ENCODE measurements at places on chromosomes 1 and 21.

GRCh38 chr1:96833376-96833775, 111.8 kb downstream of the PTBP2 start:
- no peaks in the 10 kb centered on the region for H3K27me3 ChIP-seq
- no peak overlapping the region for H3K27ac ChIP-seq
- H3K4me1 ChIP-seq: peaks cover 10% of the 10 kb centered on the region
- no peak for DNase-seq
- no peak overlapping the region for H3K4me3 ChIP-seq

GRCh38 chr1:29488086-29488793, 251.9 kb downstream of the PTPRU start:
- H3K36me3 ChIP-seq: no peaks in the 10 kb centered on the region
- no peak overlapping the region for H3K4me3 ChIP-seq
- H3K4me1 ChIP-seq: no peaks in the 10 kb centered on the region
- H3K27ac ChIP-seq: no peak overlapping the region

DNA sequence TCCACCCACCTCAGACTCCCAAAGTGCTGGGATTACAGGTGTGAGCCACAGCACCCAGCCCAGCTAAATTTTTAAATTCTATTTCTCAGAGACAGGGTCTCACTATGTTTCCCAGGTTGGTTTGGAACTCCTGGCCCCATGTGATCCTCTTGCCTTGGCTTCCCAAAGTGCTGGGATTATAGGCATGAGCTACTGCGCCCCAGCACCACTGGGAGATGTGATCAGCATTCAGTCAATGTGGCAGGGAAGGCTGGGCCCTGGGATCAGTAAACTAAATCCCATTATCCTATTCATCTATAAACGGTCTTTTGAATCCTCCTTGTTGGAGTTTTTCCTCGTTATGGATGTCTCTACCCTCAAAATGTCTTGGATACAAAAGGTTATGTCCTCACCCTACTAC, 113.5 kb downstream of the PGBD5 start:
- no peaks in the 10 kb centered on the region for H3K27me3 ChIP-seq
- H3K4me3 ChIP-seq: no peak overlapping the region
- no peak overlapping the region for H3K27ac ChIP-seq
- no peaks in the 10 kb centered on the region for H3K36me3 ChIP-seq

GRCh38 chr1:10861822-10862221, 65.4 kb upstream of the CASZ1 start:
- H3K4me3 ChIP-seq: no peak overlapping the region
- no peak overlapping the region for H3K27ac ChIP-seq
- no peaks in the 10 kb centered on the region for H3K36me3 ChIP-seq
- no peaks in the 10 kb centered on the region for H3K4me1 ChIP-seq
- peaks cover 35% of the 10 kb centered on the region for H3K27me3 ChIP-seq

DNA sequence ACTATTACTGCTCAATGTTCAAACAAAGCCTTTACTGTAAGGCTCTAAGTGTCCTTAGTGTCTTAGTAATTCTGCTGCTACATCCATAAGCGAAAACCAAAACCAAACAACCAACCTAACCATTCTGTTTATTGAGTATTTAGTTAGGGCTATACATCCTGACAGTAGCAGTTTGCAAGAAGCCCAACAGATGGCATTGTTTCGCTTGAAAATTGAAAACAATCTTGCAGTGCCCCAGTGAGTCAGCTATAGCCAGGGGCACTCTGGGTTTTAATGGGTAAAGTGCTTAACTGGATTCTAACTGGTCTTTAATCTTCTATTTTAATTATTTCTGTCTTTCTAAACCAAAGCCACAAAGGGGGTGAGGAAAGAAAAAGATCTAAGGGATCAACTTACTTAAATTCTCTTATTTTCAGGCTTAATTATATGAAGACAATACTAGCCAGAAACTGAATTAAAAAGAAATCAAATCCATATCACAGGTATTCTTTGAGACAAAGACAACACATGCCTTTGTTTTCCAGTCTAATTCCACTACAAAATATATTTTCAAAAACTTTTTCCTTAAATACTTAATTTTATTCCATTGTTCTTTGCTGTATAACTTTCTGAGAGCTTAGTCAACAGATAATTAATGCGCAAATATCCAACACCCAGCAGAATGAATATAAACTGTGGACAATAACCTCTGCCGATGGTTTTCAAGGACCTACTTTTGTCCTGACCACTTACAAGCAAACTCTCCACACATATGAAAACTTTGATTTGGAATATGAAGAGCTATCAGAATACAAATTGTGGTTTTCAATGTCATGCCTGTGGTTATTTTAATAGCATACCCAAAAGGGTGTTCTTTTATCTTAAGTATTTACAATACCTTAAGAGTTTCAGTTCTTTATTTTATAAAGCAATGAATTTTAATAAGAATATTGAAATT, 15.2 kb downstream of the POGZ start:
- peak; percentile 82 for DNase-seq
- peaks cover 39% of the 10 kb centered on the region for H3K36me3 ChIP-seq
- no peaks in the 10 kb centered on the region for H3K27me3 ChIP-seq
- peak overlapping the region; percentile 41 for H3K27ac ChIP-seq

DNA sequence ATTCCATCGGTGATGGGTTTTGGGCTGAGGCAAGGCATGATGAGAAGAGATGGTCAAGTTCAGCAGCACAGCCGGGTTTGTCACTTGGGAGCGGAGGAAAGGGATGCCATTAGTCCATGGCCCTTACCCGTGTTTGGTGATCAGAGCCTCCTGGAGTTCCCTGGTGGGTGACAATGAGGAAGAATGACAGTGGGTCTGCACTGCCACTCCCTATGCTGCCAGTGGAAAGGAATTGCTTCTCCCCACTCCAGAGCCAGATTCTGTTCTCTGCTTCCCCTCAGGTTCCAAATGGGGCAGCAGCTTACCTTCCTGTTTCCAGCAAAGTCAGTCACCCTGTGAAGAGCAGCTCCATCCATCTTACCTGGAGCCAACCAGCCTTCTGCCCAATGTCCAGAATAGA, 393.1 kb downstream of the PTPRU start:
- H3K4me3 ChIP-seq: no peak overlapping the region
- DNase-seq: peak; percentile 20
- peaks cover 4% of the 10 kb centered on the region for H3K27me3 ChIP-seq

GRCh38 chr1:40653851-40654537, 11.5 kb downstream of the RIMS3 start:
- H3K4me1 ChIP-seq: no peaks in the 10 kb centered on the region
- H3K36me3 ChIP-seq: no peaks in the 10 kb centered on the region
- peak overlapping the region; percentile 69 for H3K4me3 ChIP-seq
- peak; percentile 89 for DNase-seq
- no peaks in the 10 kb centered on the region for H3K27me3 ChIP-seq
- H3K27ac ChIP-seq: peak overlapping the region; percentile 55

DNA sequence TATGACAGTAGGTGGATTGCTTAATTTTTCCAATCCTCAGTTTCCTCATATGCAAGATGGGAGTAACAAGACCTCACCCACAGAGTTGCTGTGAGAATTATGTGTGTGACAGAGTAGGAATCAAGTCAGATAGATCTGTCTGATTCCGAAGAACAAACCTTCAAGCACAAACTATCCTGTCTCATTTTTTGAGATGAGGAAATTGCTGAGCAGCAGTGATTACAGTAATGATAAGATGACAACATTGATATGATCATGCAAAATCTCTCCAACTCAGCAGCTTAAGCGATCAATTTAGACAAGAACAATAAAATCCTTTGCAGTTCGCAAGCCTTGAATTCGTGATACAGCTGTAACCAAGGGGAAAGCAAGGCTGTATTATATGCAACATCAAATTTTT, 474.1 kb downstream of the OMA1 start:
- no peaks in the 10 kb centered on the region for H3K27me3 ChIP-seq
- no peaks in the 10 kb centered on the region for H3K36me3 ChIP-seq
- H3K4me1 ChIP-seq: no peaks in the 10 kb centered on the region

DNA sequence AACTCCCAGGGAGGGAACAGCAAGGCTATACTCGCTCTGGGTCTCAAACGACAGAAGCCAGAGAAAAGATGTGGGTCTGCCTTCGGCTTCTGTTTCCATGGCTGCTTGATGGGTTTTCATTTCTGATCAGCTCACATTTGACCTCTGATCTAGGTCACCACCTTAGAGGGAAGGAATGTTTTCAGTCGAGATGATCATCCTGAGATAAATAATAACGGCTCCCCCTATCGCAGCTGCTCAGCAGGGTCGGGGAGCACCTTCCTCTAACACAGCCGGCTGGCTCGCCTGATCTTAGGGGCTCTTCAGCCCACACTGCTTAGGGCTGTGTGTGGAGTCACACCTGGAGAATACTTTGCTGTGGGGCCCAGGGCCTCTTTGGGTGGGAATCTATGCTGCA, 53.1 kb upstream of the ZNF648 start:
- H3K27me3 ChIP-seq: no peaks in the 10 kb centered on the region
- H3K27ac ChIP-seq: peak overlapping the region; percentile 79
- peaks cover 8% of the 10 kb centered on the region for H3K4me1 ChIP-seq
- H3K4me3 ChIP-seq: no peak overlapping the region

GRCh38 chr21:38333301-38334272, 76.8 kb downstream of the KCNJ15 start:
- peak; percentile 57 for DNase-seq
- no peaks in the 10 kb centered on the region for H3K27me3 ChIP-seq
- H3K27ac ChIP-seq: no peak overlapping the region
- H3K4me3 ChIP-seq: no peak overlapping the region

DNA sequence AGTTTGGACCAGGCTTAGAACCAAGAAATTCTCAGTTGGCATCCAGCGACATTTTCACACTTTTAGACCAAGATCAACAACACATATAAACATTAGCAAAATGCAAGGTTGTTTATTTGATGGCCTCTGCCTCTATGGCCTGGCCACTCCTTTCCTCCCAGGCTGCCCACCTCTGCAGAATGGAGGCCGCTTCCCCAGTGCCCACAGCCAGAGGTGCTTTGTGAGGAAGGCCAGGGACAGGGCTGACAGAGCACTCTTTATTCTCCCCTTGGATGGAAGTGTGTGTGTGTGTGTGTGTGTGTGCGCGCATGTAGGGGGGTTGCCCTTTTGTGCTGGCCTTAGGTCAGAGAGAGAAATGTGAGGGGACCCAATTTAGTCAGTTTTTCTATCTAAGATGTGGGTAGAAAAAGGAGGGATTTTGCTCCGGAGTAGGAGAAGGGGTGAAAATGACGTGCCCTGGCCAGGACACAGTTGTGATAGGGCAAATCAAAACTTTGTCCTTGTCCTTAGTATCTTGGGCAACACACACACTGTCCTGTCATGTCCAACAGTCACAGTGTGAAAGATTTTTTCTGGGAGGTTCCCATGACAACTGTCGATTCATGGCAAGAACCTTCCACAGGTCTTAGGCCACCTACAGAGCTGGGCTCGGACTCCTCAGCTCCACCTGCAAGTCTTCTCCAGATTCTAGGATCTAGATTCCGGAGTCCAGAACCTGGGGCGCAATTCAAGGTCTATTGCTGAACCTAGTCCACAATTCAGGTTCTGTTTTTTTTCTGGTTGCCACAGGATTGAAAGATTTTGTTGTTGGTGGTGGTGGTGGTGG, 104.9 kb upstream of the SLC2A1 start:
- H3K4me1 ChIP-seq: no peaks in the 10 kb centered on the region
- no peak overlapping the region for H3K4me3 ChIP-seq
- DNase-seq: peak; percentile 38
- H3K36me3 ChIP-seq: no peaks in the 10 kb centered on the region
- no peak overlapping the region for H3K27ac ChIP-seq
